NCI-H1092 (cell line): ENCODE measurements at places on chromosomes 12 and 14.

DNA sequence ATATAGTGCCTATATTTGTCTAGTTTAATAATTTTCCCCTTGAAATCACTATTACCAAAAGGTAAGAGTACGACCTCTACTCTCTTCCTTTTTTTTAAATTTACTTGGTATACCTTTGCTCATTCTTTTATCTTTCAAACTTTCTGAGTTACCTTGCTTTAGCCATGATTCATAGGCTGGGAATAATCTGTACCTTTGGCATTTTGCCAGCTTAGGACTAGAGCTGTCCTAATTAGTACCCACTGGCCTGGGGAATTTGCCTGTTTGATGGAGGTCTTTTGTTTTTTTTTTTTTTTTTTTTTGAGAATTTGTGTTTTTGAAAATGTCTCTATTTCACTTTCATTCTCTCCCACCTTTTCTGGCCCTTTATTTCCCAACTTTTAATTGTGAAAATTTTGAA is 8.7 kb upstream of the SLC4A8 start:
- no peak for DNase-seq

GRCh38 chr14:79510659-79511058 is 700.6 kb downstream of the DIO2 start:
- no peak for DNase-seq

GRCh38 chr12:95790033-95790916 is at the start of gene NTN4:
TSS of gene NTN4 (minus strand) at chr12:95790764. CDS start at chr12:95790309, 455 bp downstream.
- DNase-seq, result no peak

GRCh38 chr12:124767066-124767821 is 96.4 kb downstream of the SCARB1 start:
- DNase-seq, result peak; percentile 51

- no peak for DNase-seq
Measured at GRCh38 chr12:56299308-56299852, 750 bp downstream of the CS start.

GRCh38 chr12:109493938-109494337 is 16.5 kb downstream of the UBE3B start:
- no peak for DNase-seq

DNA sequence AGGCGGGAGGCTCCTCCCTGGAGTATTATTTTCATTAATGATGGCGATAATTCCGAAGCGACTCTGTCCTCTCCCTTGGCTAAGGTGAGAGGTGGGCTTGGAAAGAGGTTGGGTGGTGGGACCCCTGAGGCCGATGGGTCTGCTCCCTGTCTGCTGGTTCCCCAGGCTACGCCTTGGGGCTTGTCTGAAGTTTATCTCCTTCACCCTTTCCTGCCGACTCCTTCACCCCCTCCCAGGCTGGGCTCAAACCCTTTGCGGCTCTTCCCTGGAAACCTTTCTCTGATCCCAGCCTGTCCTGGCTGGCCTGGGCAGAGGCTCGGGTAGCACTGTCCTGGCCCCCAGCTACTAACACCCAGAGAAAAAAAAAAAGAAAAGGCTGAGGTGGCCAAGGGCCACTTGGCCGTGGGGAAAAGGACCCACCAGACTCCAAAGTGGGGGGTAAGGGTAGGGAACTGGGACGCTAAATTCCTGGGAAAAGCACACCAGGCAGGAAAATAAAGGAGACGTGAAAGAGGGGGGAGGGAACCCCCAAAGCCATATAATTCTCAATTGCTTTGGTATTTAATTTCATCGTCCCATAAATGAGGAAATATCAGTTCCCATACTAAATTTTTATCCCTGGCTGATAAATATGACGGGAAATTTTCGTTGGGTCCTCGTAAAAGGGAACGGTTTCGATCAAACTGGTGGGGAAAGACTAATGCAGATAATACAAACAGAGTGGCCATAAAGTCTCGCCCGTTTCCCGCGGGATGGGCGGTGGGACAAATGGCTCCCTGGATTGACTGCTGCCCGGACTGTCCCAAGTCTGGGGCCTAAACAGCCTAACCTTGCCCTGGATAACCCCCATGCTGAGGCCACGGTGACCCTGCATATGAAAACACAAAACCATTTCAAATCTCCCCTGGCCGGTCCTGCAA is 2.0 kb upstream of the HOXC10 start:
- DNase-seq, result no peak

DNA sequence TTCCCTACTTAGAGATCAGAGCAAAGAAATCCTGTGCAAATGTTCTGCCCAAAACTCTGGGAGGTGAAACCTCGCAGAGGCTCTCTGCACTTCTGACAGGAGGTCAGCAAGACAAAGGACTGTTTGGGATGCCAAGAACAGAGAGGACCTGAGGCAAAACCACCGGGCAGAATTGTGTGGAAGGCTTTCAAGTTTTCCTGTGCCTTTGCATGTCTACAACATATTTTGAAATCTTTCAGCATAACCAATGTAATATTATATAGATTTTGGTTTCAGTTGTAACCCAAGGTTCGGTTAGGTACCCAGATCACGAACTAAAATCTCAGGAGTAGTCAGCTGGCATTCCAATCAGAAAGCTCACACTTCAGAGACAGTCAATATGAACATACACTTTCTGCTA is 99.4 kb upstream of the PLEKHA5 start:
- DNase-seq, result no peak

DNA sequence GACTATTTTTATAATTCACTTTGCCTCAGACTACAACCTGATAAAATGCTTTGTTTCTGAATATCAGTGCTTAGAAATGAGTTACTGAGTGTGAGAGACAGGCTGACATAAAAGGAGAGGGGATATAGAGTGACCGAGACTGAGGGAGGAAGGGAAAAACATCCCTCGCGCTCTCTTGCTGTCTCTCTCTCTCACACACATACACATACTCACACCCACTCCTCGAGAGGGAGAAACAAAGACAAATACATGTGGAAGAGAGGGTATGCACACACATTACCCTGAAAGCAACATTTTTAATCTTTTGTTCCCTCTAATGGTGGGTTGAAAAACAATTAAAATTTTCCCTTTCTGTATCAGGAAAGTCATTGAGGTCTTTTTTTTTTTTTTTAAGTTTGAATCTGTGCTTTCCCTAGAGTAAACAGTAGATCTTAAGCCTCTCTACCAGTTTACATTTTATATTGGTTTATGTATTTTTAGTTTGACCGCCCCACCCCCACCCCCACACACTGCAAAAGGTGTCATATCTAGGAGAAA is 45.3 kb downstream of the FRS2 start:
- no peak for DNase-seq

DNA sequence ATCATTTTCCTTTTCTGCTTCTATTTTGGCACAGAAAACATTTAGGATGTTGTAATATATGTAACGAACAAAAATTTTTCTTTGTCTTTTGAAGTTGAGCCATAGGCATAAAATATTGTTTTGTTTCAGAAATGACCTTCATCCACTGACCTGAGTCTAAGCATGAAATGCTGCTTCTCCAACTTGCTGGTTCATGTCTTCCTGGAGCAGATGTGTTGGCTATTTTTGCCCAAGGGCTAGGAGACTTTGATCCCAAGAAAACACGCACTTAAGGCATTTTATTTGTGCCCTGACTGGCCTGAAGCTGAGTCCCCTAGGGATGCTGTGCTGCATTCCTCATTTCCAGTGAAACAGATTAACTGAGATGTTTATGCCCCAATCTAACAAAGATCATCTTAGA is 27.2 kb upstream of the ALG10B start:
- no peak for DNase-seq

- no peak for DNase-seq
Measured at GRCh38 chr12:124399622-124400021, 104.7 kb downstream of the RFLNA start.

- DNase-seq, result no peak
Measured at GRCh38 chr12:47752552-47752951, 6.1 kb downstream of the RAPGEF3 start.

GRCh38 chr12:5037795-5038357 is 5.8 kb upstream of the KCNA5 start:
- DNase-seq, result no peak

DNA sequence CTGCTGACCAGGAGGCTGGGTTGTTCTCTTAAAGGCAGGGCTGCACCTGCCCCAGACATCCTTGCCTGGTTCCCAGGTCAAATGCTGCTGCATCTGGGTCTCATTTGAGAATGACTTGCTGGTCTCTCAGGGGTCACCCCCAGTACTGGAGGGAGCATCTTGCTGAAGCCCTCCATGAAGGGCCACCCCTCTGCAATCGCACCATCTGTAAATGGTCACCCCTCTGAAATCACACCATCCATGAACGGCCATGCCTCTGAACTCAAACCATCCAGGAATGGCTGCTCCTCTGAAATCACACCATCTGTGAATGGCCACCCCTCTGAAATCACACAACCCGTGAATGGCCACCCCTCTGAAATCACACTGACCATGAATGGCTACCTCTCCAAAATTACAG is 7.3 kb upstream of the SERPINA6 start:
- no peak for DNase-seq

- no peak for DNase-seq
Measured at GRCh38 chr12:78759367-78759766, 105.2 kb upstream of the SYT1 start.

- DNase-seq, result peak; percentile 90
Measured at GRCh38 chr12:6944381-6945186, 762 bp downstream of the C12orf57 start.

DNA sequence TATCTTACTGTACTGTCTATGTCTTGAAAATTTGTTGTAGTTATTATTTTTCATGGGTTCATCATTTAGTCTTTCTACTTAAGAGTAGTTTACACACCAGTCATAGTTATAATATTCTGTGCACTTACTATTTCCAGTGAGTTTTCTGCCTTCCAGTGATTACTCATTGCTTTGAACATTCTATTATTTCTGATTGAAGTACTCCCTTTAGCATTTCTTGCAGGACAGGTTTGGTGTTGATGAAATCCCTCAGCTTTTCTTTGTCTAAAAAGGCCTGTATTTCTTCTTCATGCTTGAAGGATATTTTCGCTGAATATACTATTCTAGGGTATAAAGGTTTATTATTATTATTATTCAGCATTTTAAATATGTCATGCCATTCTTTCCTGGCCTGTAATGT is 66.8 kb downstream of the TSPAN8 start:
- no peak for DNase-seq

DNA sequence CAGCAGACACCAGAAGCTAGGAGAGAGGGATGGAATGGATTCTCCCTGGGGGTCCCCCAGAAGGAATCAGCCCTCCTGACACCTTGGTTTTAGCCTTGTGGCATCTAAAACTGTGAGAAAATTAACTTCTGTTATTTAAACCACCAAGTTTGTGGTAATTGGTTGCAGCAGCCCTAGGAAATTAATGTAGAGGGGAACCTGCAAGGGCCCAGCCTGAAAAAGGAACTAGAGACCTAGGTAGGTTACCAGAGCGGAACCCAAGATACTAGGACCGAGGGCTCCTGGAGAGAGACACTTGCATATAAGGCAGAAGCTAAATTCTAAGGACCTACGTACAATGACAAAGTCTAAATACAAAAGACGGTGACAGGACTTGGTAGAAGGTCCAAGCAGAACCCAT is 8.1 kb upstream of the DENND5B start:
- DNase-seq, result no peak

- DNase-seq, result no peak
Measured at GRCh38 chr14:77495334-77495733, 3.3 kb downstream of the ISM2 start.

DNA sequence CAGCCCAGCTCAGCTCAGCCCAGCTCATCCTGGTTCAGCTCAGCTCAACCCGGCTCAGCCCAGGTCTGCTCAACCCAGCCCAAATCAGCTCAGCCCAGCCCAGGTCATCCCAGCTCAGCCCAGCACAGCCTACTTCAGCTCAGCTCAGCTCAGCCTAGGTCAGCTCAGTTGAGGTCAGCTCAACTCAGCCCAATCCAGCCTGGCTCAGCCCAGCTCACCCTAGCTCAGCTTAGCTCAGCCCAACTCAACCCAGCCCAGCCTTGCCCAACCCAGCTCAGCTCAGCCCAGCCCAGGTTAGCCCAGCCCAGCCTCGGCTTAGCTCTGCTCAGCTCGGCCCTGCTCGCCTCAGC is 332.3 kb downstream of the TMEM121 start:
- no peak for DNase-seq

GRCh38 chr14:63245893-63246292 is 41.6 kb downstream of the RHOJ start:
- peak; percentile 19 for DNase-seq

- DNase-seq, result no peak
Measured at GRCh38 chr12:108696111-108696995, 35.0 kb downstream of the CORO1C start.

- DNase-seq, result no peak
Measured at GRCh38 chr12:6294156-6295093, 16.1 kb upstream of the PLEKHG6 start.

DNA sequence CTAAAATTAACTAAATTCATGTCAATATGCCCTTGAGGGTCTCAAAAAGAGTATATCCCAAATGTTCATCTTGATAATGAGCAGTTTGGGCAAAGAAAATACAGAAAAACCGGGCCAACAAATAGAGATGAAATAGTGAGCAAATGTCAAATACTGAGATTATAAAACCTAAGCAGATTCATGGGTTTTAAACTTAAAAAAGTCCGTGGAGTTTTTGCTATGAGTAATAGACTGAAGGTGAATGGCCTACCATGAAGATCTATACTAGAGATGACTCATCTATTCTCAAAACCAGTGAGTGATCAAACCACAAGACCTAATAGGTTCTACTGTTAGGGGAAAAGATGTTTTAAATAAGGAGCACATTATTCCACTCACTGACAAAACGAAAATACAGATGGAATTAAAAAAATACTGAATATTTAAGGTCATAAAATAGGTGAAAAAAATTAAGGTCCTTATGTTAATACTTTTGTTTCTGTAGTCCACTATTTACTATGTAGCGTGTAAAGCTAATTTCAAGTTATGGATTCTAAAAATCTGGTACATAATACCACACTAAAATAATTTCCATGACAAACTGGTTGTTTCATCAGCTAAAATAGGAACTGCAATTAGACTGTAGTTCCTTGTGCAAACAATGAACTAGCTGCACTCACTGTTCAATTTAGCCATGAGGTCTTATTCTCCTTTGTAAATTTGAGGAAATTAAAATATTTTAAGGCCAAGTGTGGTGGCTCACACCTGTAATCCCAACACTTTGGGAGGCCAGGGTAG is 5.0 kb downstream of the HNRNPC start:
- DNase-seq, result no peak

DNA sequence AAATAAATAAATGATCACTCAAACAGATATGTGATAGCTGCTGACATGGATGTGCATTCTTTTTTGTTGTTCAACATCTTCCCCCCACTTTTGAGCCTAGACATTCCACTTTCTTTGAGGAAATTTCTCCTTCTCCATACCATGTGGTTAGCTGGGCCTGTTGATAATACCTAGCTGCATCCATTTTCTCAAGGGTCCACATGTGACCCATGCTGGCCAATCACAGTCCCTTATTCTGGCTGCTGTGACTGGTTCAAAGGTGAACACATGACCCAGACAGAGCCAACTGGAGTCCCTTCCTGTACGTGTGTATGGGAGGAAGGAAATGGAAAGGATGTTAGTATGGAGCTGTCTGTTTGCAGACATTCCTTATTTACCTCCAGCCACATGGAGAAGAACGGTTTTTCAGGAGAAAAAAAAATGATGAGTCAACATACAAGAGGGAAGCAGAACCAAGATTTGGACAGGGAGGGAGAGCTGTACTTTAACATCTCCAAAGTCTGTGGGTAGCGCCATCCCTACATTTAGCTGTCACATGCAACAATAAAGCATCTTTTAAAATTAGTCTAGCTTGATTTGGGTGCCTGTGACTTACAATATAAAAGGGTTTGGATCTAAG is 391.7 kb upstream of the TBX3 start:
- DNase-seq, result no peak
